ENCODE measurements at places on chromosomes 7 and 10.

GRCh38 chr7:47132471-47132870 lies 449.4 kb downstream of the TNS3 start:
- DNase-seq, result no peak

DNA sequence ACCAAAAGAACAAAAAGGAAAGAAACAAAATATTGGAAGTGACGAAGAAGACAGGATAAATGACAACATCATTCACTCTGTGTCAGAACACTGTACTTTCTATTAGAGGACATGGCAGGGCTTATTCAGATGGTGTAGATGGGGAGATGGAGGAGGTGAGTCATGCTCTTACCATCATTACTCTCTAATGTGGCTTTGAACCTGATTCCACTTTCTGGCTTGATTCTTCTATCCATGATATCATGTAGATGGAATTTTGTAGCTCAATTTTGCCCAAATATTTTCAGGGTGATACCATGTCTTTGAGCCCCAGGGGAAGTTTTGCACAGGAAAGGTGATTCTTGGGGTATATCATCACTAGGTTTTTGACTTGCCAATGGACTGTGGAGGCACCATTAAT lies 91.7 kb downstream of the CFAP58 start:
- no peak for DNase-seq

DNA sequence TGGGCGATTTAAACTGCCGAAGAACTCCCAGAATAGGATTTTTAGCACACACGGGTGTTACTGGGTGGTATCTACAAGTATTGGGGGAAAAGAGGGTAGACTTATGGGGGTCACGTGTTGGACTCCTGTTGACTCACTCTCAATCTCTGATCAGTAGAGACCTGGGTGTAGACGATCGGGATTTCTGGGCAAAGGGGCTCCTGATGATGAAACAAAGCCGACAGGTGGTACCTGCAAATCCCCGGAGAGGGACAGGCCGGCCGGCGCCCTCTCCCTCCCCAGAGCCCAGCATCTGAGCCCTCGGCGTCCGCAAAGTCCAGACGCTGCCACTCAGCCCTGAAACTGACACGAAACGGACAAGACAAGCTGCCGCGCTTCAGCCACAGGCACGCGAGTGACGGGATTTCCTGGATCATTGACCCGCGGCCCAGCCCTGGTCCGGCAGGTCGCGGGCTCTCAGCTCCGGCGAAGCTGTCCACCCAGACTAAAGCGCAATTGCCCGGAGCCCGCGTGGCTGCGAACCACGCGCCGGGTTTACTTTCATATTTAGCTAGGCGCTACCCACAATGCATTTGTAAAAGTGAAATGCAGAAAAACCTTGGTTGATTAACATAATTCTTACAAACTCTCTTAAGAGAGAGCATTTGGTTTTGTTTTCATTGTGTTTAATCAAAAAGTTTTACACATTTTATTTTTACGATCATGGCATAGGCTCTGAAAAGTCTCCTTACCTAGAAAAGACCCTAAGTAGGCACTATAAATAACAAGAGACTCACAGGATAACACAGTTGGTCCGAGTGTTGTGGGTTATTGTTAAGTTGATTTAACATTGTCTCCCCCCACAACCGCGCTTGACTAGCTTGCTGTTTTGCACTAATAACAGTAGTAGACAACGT lies 56.9 kb upstream of the EZH2 start:
- peak; percentile 69 for DNase-seq

GRCh38 chr7:121392277-121393004 lies 3.7 kb downstream of the FAM3C start:
- no peak for DNase-seq

GRCh38 chr10:31126593-31126992 lies 94.9 kb upstream of the ZNF438 start:
- DNase-seq, result no peak

- DNase-seq, result no peak
Measured at GRCh38 chr7:142954680-142955268, 7.4 kb downstream of the KEL start.

DNA sequence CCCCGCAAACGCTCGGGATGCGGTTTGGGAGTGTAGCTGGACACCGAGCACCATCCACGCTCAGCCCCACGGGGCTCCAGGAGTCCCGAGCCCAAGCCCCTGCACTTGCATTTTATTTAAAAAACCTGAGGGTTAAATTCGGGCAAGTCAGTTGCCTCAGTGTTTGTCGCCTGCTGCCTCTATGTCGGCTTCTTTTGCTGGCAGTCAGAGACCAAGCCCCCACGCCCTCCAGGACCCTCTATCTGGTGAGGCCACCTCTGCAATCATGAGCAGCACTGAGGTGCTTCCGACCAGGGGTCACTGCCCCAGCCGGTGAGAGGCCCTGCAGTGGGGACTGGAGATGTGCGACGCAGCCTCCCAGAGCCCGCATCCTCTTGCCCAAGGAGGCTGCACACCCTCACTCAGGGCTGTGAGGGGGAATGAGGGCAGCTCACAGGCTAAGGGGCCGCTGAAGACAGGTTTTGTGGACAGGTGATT lies 13.3 kb upstream of the ZNF273 start:
- no peak for DNase-seq

Measured in NCI-H2171 (cell line).